Activated CD8-positive, alpha-beta memory T cell treated with anti-CD3 and anti-CD28 coated beads for 48 hours (primary cell): ENCODE measurements at places on chromosomes 16 and 17.

DNA sequence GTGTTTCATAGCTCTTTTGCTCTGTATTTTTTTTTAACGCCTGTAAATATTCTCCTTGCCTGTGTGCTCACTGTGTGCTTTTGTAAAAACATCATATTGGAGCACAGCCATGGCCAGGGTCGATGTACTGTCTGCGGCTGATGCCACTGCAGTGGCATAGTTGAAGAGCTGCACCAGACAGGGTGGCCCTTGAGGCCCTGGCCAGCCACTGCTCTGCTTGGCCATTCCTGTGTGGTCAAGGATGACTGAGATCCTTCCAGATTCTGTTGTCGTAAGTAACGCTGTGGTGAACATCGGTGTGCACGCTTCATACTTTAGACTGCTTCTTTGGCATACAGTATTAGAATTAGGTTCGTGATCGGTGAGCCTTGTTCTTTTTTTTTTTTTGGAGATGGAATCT is 14.6 kb downstream of the CRAMP1 start:
- DNase-seq, result no peak

DNA sequence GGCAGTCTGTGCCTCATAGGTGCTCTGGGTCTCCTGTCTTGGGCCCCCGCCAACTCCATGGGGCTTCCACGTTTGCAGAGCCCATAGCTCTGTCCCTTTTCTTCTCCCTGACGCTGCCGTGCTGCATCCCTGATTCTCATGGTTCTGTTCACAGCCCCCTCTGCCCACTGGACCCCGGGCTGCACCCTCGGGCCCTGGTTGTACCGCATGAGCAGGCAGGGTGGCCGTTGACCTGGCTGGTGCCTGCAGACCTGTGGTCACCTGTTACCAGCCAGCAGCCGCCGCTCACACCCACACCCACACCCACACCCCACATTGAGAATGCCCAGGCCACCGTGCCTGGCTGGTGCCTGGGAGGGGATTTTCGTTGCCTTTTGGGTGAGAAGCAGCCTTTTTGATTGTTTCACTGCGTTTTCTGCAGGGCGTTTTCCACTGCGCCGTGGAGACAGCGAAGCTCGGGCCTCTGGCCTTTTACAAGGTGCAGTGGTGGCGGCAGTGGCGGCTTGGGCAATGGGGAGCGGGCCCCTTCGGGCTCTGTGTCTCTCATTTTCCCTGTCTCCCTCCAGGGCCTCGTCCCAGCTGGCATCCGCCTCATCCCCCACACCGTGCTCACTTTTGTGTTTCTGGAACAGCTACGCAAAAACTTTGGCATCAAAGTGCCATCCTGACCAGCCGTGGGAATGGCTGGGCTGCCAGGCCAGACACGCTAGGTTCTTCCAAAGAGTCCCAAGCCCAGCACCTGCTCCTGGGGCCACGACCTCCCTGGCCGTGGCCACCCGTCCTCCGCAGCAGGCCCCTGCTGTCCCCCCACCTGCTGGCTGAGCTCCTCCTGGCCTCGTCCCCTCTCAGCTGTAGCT is 7.6 kb downstream of the SLC25A10 start:
- DNase-seq, result no peak

- no peak for DNase-seq
Measured at GRCh38 chr17:35773679-35774425, 13.2 kb downstream of the C17orf50 start.

GRCh38 chr17:78747488-78747887 is 34.6 kb downstream of the CYTH1 start:
- DNase-seq, result no peak

DNA sequence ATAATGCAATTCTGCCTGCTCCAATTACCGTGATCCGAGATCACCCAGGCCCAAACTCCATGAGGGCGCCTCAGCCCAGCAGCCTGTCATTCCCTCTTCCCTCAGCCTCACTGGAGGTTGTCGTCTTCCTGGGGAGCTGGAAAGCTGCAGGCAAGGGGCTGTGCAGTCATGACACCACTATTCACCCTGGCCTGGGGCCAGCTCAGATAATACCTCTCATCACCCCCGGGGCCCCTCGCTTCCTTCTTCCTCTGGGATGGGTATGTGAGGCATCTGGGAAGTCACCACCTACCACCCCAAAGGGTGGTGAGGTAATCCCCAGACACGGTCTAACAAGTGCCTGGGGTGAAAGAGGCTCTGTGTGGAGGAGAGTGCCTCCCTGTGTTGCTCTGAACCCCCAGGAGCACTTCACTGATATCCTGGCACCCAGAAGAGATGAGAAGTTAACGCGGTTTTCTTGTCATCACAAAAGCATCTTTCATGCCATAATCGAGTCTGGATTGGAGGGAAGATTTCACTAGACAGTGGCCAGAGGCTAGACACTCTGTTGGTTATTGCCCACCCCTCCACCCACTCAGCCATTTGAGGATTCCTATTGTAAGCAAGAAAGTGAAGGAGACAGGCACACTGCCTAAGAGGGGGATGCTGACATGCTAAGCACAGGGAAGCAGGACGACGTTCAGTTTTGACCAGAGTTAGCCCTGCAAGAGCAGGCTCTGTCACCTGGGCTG is 18.4 kb downstream of the CFAP20 start:
- no peak for DNase-seq

DNA sequence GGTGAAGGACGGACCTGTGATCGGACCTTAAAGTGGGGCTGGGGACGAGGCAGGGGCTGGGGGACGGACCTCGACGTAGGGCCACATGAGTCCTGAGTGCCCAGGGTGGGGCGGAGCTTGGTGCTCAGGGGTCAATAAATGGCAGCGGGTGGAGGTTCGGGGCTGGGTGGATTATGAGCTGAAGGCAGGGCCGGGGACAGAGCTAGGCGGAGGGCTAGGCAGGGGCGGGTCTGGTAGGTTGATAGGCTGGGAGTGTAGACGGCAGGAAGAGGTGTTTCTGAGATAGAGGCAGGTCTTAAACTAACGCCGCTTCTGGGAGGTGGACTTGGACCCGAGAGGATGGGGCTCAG is 733 bp downstream of the CHRNB1 start:
- no peak for DNase-seq

DNA sequence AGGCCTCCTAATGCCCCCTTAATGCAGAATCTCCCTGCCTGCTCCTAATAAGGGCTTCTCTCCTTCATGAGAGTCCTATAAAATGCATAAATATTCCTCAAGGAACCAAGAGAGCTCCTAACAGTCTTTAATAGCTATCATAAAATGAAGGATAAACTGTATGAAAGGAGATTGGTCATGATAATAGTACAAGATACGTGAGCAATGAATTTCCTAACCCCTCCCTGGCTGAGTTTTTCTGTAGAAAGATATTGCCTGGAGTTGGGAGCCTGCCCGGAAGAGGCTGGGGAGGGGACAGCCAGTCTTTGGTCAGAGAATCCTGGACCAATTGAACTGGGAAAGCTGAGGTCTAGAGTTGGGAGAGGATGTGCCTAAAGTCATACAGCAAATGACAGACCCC is 321.9 kb upstream of the CDH5 start:
- no peak for DNase-seq

- no peak for DNase-seq
Measured at GRCh38 chr17:64041912-64042311, 21.5 kb upstream of the ICAM2 start.

DNA sequence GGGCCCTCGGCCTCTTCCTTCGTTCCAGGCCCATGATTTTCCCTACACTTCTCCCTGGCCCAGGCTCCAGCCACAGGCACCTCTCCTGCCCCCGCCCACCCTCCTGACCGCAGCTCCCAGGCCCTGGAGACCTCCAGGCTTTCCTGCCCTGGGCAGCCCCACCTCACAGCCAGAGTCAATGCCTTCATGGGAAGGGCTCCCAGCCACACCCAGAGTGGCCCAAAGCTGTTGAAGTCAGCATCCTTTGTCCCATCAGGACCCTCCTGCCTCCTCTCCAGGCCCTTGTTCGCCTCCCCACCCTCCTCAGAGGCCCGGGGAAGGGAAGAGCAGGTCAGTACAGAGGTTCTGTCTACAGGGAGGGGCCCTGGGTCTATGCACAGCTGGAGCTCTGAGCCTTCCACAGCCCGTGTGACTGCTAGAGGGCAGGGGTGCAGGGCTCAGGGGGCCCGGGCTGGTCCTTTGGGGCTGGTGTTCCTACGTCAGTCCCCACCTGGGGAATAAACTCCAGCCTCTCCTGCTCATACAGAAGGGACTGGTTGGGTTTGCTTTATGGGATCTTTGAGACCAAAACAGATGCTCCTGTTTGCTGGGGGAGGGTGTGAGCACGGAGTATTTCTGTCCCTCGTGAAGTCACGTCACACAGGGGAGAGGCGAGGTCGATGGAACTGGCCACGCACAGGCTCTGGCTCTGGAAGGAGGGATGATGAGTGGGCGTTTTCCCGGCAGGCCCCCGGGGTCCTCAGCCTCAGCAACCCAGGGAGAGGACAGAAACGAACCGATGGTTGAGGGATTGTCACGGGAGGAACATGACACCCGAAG is 20.3 kb downstream of the TRARG1 start:
- DNase-seq, result no peak
